Cortex of kidney (tissue), 1 donor: ENCODE measurements at places on chromosomes 7 and 10.

DNA sequence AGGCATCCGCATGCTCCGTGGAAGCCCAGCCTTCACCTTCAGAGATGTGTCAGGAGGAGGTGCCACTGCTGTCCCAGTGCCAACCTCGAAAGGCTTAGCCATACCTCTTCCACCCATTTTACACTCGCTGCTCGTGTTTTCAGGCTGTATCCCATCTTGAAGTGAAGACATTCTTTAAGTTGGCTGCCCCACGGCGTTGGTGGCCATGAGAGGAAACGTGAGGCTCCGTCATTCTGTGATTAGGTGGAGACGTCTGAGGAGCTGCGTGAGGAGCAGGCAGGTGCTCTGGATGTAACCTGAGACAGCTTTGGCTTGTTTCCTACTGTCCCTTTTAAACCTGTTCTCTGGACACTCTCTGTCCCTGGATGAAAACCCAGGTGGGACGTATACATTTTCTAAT, 159.9 kb upstream of the RNF32 start:
- DNase-seq, result no peak

GRCh38 chr7:137441451-137441850, 97.9 kb upstream of the PTN start:
- no peak for DNase-seq

GRCh38 chr7:16295558-16295957, 125.8 kb downstream of the CRPPA start:
- DNase-seq, result no peak

DNA sequence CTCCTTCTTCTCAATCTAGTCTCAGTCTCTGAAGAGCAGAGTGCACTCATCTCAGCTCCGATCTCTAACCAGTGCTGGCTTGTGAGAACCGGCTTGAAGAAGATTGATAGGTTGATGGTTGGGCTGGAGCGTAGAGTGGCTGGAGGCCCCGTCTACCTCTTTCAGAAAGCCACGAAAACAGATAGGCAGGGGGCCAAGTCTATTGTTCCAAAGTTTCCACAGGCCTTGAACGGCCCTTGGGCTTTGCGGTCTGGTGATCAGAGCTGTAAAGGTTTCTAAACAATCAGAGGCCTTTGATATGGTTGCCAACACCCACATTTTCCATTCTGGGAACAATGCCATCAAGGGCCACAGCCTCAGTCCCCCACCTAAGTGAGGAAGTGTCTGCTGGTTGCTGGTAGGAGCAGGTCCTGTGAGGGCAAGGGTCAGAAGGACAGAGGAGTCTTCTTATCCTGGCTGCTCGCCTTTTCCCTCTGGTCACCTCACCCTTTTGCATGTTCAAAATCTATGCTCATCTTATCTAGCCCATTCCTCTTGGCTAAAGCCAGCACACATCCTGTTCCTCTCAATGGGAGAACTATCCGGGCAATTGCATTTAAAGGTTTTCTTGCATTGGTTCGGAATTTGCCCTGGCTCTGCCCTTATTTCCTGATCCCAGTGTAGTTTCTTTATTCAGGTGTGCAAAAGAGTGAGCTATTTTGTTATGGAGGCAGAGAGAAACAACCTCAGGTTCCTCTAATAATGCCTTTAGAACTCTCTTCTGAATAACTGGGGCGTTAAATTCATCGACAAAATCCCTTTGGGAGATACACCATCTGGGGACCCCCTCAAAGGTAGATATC, 70.3 kb upstream of the KMT2E start:
- no peak for DNase-seq

GRCh38 chr7:148852272-148852671, 31.8 kb downstream of the EZH2 start:
- DNase-seq, result no peak

GRCh38 chr7:82975811-82976468, 186.7 kb downstream of the PCLO start:
- no peak for DNase-seq

GRCh38 chr7:154546946-154547587, 455.9 kb downstream of the PAXIP1 start:
- no peak for DNase-seq

GRCh38 chr10:129031844-129032150, 435.2 kb upstream of the MGMT start:
- DNase-seq, result no peak

DNA sequence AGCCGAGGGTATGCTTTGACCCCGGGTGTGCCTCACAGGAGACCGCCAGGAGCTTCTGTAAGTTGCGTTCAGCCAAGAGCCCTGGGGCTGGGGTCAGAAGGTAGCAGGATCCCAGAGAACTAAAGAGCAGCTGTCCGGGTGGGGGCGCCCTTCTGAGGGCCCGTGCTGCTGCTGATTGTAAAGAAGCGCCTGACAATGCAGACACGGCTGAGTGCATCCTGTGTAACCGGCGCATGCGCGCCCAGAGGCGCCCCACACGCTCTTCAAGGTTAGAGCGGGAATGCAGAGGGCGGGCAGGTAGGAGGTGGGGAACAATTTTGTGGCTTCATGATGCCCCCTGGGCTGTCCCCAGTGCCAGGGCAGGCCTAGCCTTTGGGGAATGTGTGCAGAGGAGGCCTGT, 210.2 kb upstream of the CTBP2 start:
- DNase-seq, result no peak

- DNase-seq, result no peak
These were observed 1283.9 kb upstream of the CELF2 start for GRCh38 chr10:9733766-9734165.

DNA sequence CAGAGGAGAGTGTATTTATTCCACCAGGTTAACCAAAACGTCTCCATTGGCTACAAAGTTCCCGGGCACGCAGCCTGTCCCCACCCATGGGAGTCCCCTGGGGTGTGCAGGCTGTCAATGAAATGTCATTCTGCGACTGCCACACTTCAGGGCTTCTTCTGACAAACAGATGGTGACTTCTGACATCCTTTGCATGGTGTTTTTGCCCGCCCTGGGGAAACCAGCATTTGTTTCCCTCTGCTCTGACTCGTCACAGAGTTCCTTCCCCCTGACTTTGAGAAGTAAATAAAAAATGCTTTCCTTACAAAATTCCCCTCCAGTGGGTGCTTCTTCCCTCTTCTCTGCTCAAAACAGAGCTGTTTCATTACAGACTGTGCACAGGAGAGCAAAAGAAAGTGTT, 38.2 kb downstream of the TNS3 start:
- no peak for DNase-seq

GRCh38 chr7:75776295-75776971, 4.4 kb upstream of the CCL26 start:
- no peak for DNase-seq

DNA sequence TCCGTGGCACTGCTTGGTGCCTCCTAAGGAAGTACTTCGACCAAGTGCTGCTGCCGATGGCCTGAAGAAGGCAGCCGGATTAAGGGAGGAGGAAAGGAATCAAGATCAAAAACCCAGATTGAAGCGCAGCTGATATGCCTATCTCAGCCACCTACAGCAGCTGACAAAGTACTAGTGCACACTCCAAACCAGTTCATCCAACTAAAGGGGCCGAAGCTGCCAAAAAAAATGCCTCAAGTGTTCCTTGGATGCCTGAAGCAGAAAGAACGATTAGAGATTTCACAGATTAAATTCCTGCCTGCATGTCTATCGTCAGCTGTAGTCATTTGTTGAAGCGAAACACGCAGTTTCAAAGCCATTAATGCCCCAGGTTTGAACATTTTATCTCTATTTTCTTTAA, 65.7 kb downstream of the TNRC18 start:
- DNase-seq, result no peak

DNA sequence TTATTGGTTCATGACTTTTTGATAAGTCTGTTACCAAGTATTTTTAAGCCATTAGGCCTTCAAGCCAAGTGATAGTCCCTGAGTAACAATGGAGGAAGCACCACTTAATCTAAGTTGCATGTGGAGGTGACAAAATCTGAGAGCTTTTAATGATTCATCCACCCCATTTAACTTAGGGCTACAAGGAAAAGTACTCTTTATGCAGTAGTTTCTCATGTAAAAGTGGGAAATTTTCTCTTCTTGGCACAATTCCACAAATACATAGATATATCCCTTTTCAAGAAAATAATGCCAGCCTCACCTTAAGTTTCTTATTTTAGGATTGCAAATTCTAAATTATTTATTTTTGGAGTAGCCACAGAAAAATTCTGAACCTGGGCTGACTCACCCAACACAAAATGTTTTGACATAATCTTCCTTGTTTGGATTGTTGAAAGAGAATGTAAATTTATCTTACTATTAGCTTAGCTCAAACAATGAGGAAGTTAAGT, 85.7 kb downstream of the SUGCT start:
- no peak for DNase-seq

GRCh38 chr10:116038259-116038658, 234.7 kb downstream of the GFRA1 start:
- DNase-seq, result no peak

GRCh38 chr7:28979776-28980175, 21.6 kb upstream of the TRIL start:
- no peak for DNase-seq

DNA sequence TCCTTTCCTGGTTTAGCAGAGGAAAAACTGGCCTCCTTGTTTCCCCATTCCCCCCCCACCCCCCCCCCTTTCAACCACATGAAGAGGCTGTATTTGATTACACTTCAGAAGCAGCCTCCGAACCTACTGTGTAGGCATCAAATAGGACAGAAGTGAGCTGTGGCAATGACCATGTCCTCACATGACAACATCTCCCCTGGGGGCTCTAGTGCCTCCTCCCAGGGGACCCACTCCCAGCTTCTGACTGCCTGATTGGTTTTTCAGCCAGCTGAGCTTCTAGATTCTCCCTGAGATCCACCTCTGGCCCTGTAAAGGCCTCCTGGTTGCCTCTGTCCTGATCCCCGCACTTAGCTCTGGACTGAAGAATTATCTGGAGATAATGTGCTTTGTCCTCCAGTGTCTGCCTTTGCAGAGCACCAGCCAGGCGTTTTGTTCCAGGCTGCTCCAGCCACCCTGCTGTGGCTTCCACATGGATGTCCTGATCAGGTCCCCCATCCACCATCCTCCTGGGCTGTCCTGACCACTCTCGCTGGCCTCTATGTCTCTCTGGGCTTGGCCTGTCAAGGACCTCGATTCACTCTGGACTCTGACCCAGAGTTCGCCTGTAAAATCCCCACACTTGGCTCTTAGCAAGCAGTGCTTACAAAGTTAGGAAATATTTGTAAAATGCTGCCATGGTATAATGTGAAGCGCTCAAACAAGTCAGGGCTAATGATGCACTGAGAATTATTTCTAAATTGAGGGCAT, 42.4 kb upstream of the TOMM7 start:
- DNase-seq, result no peak

- DNase-seq, result no peak
These were observed 722 bp downstream of the AGR2 start for GRCh38 chr7:16803881-16804673.

DNA sequence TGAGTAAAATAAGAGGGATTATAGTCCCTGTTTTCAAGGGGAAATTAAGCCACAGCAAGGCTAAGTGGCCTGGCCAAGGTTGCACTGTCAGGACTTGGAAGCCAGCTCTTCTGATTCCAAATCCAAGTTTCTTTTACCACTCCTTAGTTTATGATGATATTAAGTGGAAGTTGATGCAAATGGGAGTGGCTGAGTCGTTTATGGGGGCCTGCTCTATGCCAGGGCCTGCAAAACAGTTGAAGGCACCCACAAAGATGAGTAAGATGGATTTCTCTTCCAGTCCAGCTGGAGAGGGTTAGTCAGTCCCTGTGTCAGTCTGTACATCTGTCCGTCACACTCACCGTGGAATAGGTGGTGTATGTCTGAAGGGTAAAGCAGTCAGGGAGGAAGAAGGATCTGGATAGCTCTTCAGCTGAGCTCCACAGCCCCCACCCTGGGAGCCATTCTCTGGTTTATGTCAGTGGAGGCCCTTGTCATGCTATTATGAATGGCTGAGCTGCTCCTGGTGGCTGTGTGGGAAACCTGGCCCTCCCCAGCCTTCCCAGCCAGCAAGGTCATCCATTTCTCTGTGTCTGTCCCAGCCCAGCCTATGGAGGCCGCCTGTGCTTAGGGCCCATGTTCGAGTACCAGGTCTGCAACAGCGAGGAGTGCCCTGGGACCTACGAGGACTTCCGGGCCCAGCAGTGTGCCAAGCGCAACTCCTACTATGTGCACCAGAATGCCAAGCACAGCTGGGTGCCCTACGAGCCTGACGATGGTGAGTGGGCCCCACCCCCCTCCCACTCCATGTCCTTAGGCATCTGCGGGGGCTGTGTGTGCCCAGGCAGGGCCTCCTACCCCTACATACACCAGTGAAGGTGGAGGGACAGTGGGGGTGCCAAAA, 44.5 kb downstream of the TBATA start:
- DNase-seq, result no peak

DNA sequence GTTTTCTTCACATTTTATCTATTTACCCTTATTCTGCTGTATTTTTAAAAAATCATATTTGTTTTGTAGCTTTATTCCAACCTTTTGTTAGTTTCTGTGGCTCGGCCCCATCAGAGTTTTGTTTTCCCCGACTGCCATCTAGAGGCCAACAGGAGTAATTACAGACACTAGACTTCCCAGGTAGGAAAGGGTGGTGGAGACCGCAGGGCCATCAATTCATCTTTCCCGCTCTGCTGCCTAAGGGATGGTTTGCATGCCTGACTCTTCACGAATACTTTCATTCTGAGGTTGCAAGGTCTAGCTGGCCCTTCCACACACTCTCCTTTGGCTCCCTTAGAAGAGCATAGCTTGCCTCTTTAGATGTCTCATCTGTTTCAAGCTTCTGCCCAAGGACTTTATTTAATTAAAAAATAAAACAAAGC, 38.3 kb downstream of the LYZL2 start:
- DNase-seq, result no peak

DNA sequence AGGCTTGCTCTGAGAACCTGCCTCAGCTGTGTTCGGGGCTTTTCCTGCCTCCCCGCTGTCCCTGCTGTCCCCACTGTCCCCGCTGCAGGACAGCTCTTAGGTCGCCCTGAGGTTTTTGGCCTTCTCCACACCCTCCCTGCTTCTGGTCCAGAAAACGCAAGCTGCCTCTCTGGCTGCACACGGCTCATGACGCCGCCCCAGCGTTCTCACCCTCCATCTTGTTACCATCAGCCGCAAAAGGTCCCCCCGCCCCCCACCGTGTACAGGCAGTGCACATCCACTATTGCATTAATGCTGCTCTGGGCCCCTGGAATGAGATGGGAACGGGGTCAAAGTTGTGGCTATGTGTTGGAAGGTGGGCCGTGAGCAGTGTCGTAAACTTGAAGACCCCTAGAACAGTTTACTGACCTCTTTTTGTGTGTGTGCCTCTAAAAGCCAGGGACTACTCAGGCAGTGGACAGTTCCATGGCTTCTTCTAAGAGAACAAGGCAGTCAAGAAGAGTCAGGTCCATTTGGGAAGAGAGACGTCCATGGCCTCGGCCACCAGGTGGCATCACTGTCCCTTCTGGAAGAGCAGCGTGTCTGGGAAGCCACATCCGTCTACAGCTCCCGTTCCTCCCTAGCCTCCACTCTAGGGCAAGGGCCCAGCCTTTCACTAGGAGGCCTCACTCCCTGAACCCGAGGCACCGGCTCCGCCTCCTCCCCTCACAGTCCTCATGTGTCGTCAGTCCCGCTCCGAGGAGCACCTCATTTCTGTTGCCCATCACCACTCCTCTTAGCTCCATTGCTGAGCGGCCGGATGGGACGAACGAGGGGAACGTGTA, 38.5 kb upstream of the MKRN1 start:
- DNase-seq, result no peak

GRCh38 chr7:108421720-108422331, 34.4 kb downstream of the NRCAM start:
- DNase-seq, result no peak
